ENCODE measurements at places on chromosomes 12 and 14.

- no peak for DNase-seq
These were observed 89.4 kb downstream of the KIF26A start for GRCh38 chr14:104227806-104228205.

GRCh38 chr14:81452341-81453133 lies 52.4 kb upstream of the STON2 start:
- DNase-seq: no peak

GRCh38 chr12:93571925-93572711 lies at the start of gene SOCS2:
Gene SOCS2 (plus strand): TSS chr12:93572675. CDS start chr12:93572898, 223 bp downstream.
- peak; percentile 30 for DNase-seq

- no peak for DNase-seq
These were observed 58.7 kb downstream of the LRRC74A start for GRCh38 chr14:76884853-76885276.

GRCh38 chr14:69066396-69067171 lies 86.3 kb downstream of the DCAF5 start:
- no peak for DNase-seq

- DNase-seq: no peak
These were observed 57.8 kb downstream of the ATG14 start for GRCh38 chr14:55353686-55354467.

- DNase-seq: peak; percentile 70
These were observed 85.1 kb upstream of the NID2 start for GRCh38 chr14:52153939-52154338.

GRCh38 chr12:106527356-106527755 lies 55.4 kb upstream of the RFX4 start:
- DNase-seq: no peak

DNA sequence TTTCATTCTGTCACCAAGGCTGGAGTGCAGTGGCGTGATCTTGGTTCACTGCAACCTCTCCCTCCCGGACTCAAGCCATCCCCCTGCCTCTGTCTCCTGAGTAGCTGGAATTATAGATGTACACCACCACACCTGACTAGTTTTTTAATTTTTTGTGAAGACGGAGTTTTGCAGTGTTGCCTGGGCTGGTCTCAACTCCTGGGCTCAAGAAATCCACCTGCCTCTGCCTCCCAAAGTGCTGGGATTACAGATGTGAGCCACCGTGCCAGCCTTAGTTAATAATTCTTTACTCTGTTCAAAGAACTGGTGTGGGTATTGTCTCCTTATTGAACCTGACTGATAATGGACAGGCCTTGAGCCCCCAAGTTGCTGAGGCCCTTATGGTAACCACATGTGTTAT lies 10.4 kb upstream of the KRT7 start:
- DNase-seq: no peak

DNA sequence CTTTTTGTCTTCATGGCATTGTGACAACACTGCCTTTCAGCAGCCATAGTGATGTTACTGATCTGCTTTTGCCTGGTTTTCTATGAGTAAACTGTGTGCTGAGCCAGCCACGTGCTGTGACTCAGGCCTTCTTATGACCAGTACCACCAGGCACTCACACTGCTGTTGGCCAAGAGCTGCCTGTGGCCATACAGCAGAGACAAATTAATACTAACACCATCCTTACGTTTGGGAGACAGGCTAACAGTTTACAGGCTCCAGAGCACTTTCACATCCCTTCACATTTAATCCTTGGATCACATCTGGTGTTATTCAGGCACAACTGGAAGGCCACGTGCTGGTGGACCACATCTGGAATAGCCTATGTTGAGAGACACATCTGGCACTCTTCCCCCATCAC lies 377.9 kb downstream of the CCDC91 start:
- DNase-seq: no peak

- DNase-seq: no peak
These were observed 37.1 kb upstream of the KITLG start for GRCh38 chr12:88617352-88617751.

GRCh38 chr14:41482861-41483260 lies 123.8 kb upstream of the LRFN5 start:
- no peak for DNase-seq

DNA sequence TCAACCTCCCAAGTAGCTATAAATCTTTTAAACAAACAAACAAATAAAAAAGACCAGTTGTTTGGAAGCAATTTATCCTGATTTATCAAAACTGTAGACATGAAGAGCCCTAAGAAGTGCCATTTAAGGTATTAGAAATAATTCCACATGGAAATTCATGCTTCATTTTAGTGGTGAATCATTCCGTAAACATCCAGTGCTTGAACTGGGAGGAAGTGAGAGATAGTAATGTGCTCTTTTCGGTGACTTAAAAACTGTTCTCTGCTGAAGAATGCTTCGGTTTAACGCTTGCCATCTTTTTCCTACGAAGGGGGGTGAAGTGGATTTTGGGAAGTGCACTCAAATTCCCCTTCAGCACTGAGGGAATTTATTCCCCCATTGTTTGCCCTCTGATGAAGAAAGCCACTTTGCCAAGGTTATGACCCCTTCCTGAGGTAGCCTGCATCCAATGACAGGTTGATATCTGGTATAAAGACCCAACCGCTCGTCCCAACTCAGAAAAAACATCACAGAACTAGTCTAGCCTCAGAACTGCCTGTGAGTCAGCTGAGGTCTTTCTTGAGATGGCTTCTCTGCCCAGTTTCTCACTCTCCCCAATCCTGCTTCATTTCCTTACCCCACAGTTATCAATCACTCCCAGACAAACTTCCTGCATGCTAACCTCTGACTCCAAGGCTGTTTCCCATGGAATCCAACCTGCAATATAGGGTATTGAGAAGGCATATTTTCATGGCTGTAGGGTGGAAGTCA lies 244.1 kb downstream of the AEBP2 start:
- DNase-seq: no peak

GRCh38 chr12:120833849-120834248 lies 70.3 kb downstream of the SPPL3 start:
- DNase-seq: no peak

- no peak for DNase-seq
These were observed 62.9 kb downstream of the CCDC91 start for GRCh38 chr12:28253161-28253641.

DNA sequence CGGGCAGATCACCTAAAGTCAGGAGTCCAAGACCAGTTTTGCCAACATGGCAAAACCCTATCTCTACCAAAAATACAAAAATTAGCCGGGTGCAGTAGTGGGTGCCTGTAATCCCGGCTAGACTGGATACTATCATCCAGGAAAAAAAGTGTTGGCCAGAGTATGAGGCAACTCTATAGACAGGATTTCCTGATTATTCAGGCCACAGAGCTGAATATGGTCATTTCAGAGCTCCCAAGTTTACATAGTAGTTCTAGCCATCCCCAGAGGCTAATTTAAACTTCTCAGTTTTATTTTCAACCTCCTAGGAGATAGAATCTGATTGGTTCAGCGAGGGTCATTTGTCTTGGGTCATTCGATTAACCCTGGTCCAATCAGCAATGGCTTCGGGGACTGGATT lies 7.3 kb downstream of the RPGRIP1 start:
- no peak for DNase-seq

DNA sequence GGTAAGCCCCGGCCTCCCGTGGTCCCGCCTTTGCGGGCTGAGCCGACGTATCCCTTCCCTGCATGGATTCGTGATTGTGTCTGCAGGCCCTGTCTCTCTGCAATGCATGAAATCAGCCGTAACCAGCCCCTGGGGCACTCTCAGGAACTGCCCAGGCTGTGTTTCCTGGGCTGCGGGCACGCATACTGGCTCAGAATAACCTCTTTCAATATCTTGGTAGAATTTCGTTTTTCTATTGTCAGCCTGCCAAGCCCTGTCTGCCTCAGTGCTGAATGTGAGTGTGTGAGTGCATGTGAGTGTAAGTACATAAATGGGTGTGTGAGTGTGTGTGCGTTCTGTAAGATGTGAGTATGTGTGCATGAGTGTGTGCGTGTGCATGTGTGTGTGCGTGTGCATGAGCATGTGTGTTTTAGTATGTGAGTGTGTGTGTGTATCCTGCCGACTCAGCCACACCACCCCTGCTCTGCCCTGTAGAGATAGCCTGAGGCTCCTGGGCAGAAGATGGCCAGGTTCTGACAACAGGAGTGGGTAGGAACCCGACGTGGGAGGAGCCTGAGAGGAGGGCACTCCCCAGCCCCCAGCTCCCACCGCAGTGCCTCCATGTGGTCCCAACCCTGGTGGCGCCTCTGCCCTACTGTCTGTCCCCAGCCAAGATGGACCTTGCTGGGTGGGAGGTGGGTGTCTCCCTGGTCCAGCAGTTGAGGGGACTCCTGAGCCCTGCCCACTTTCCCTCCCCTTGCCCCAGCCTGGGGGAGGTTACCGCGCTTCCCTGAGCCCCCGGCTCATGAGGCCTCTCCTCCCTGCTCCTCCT lies 268.8 kb downstream of the ADGRD1 start:
- DNase-seq: no peak

DNA sequence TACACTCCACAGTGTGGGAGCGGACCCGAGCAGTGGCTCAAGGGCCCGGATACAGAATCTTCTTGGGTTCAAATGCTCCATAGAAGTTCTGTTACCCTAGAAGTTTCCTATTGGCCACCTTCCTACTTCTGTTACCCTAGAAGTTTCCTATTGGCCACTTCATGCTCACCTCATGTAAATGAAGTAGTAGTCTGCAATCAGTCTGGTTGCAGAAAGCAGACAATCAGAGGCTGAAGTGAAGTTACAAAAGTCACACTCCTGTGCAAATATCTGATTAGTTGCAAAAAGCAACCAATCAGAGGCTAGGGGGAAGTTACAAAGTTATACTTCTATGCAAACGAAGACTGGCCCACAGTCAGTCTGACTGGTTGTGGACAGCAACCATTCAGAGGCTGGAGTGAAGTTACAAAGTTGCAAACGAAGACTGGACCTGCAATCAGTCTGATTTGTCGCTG lies 77.8 kb upstream of the CPNE8 start:
- DNase-seq: no peak

DNA sequence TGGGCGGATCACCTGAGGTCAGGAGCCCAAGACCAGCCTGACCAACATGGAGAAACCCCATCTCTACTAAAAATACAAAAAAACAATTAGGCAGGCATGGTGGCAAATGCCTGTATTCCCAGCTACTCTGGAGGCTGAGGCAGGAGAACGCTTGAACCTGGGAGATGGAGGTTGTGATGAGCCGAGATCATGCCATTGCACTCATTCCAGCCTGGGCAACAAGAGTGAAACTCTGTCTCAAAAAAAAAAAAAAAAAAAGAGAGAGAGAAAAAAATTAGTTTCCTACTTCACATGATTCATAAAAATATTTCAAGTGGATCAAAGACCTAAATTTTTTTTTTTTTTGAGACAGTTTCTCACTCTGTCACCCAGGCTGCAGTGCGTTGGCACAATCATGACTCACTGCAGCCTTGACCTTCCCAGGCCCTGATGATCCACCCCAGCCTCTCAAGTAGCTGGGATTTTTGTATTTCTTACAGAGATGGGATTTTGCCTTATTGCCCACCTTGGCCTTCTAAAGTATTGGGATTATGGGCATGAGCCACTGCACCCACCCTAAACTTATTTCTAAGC lies 24.9 kb downstream of the FCF1 start:
- DNase-seq: no peak

DNA sequence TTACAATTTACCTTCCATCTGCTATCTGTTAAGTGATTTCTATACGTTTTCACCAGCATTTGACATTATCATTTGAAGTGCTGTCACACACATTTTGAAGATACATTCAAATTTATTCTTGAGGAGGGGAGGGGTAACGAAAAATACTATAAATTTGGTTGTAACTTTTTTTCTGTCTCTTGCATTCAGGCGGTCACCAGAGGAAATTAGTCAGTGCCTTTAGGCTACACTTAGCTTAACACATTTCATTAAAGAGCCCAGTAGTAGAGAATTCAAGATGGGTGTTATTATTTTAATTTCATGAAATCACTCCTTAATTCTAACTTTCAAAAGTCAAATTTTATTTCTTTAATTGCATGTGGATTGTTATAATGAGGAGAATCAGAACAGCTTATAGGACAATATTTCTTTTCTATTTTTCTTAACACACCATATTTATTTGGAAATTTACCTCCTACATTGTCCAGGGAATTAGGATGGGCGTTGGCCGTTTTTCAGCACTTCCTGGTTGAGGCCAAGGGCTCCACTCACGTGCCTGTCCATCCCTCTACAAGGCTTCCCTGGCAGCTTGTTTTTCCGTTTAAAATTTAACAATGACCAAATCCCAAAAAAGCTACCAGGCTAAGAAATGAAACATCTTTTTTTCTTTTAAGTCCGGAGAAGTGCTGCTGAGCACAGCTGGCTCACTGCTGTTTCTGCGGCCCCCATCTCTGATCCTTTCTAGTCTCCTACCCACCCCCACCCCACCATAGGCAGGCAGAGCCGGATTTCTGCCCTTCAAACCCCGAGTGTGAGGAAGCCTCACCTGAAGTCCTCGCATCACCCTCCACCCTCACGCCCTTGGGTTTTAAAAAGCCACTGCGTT lies 1.1 kb upstream of the FAR2 start:
- no peak for DNase-seq

GRCh38 chr14:65290830-65291229 lies 121.7 kb upstream of the FUT8 start:
- no peak for DNase-seq

DNA sequence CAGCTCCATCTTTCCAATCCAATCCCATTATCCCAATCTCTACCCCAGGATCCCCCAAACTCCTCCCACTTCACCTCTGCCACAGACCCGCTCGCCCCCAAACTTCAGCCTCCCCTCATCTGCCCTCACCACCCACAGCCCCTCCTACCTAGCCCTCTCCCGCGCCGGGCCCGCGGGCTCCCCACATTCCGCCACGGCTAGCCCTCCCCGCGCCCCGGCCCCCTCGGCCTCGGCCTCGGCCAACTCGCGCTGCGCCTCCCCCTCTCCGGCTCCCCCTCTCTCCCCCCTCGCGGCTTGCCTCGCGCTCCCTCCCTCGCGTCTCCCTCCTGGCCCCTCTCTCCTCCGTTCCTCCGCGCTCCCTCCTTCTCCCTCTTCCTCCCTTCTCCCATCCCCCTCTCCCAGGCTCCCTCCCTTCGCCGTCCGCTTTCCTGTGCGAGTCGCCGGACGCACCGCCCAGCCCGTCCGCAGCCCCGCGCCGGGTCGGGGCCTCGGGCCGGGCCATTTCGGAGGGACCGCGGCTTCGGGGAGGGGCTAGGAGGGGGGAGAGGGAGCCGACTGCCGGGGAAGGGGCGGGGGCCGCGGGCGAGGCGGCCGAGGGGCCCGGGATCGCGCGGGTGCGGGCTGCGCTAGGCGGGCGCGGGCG lies at the start of gene ATN1:
Gene ATN1 (plus strand): TSS at position 581 of the 643 bp plus-strand sequence. CDS start 6,043 bp downstream, outside the sequence.
- peak; percentile 51 for DNase-seq

DNA sequence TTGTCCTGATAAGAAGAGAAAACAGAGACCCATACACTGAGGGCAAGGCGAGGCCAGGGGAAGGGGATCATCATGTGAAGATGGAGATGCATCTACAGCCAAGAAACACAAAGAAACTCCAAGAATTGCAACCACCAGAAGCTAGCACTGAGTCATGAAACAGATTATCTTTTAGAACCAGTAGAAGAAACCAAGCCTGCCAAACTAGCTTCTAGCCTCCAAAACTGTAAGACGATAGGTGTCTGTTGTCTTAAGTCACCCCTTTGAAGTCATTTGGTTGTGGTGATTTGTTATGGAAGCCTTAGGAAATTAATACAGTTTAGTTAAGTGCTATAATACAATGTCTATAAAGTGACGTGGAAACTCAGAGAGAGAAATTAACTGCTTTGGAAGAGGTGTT lies 15.4 kb downstream of the KCNC2 start:
- no peak for DNase-seq
